ENCODE measurements at places on chromosomes 1 and 21.

- DNase-seq = no peak
These were observed 300.4 kb downstream of the PLA2G4A start for GRCh38 chr1:187129132-187129531.

DNA sequence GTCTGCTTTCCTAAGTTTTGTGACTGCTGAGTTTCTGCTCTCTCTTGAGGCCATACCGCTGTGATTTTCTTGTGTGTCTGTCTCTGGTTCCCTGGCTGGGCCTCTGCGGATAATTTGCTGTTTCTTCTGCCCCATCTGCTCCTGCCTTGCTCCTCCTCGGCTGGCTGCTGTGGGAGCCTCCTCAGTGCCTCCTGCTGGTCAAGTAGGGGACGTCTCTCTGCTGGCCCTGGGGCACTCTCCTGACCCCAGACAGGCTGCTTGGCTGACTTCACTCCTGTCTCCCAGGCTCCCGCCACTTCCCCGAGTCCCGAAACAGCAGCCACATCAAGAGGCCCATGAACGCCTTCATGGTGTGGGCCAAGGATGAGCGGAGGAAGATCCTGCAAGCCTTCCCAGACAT lies 28.5 kb downstream of the ETNK2 start:
- DNase-seq = no peak

DNA sequence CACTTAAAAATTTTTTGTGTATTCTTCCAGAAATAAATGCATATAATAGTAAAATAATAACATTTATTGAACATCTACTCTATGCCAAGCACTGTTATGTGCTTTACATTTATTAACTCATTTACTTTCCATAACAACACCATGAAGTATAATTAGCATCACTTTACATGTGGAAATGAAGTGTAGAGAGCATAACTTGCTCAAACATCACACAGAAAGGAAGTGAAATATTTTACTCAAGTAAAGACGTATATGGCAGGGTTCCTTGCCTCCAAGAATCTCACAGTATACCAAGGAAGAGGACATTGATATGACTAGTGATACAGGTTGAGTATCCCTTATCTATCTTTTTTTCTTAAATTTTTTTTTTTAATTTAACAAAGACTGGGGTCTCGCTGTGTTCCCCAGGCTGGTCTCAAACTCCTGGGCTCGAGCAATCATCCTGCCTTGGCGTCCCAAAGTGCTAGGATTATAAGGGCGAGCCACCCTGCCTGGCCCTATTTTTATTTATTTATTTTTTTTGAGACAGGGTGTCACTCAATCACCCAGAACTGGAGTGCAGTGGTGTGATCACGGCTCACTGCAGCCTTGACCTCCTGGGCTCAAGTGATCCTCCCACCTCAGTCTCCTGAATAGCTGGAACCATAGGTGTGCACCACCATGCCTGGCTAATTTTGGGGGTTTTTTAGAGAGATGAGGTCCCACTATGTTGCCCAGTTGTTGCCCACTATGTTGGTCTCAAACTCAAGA lies 7.7 kb upstream of the CLIC4 start:
- no peak for DNase-seq

DNA sequence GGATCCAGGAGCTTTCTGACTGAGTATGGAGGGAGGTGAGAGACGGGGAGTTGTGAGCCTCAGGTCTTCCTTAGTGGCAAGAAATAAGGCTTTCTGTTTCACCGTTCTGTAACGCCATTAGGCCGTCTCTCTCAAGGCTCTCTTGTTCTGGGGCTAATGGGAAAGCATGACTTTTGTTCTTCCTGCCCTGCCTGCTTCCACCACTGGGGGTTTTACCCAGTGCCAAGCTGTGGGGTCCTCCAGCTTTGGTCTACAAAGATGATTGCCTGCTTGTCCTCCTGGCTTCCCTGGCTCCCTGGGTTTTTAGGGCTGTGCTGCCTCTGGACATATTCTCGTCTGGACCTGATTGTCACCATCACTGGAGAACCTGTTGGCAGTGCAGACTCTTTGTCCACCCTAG lies 74.8 kb upstream of the TINAGL1 start:
- no peak for DNase-seq

DNA sequence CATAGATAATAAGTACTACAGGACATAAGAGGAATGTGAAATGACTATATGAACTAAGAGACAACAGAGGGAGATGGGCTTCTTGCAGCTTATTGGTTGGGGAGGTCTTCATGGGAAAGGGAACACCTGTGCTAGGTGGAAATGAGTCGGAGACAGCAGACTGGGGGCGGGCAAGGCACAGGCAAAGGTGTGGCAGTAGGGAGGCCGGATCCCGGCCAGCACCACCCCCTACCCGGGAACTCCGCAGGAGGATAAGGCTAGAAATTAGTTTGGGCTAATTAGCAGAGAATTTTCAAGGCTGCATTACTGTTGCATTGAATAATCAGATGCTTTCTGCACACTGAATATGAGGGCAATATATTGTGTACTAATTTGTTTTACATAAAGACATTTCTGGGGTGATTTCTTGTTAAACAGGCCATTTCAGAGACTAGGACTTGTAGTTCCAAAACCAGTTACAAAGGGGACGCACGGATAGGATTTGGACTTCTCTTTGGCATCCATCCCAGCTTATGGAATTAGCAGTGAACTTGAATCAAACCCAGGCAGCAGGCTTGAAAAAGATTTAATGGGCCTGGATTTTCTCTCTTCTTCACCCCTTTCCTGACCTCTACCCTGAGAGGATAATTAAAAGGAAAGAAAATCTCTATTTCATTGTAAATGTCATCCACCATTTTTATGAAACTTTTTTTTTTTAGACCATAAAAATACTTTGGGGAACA lies 2.2 kb upstream of the HUNK start:
- DNase-seq = no peak

- no peak for DNase-seq
These were observed 512 bp downstream of the PIAS3 start for GRCh38 chr1:145858238-145858900.

- DNase-seq = no peak
These were observed 72.9 kb upstream of the SELENON start for GRCh38 chr1:25727088-25727487.

GRCh38 chr1:8047686-8048445 lies 21.8 kb upstream of the ERRFI1 start:
- DNase-seq = no peak

DNA sequence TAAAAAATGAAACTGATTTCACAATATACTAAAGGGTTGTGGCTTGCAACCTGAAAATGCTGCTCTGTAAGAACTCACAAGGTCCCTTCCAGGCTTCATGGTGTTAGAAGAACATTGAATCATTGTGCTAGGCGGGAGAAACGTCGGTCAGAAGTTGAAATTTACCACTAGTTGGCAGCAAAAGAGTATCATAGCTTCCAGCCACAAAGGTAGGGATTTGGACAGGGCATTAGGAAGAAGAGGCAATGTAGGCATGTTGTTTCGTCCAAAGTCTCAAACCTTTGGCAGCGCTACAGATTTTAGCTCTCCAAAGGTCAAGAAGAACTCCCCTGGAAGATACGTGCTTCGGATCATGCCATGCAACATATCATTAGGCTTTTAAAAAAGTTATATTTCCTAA lies 62.5 kb upstream of the ZP4 start:
- no peak for DNase-seq
